ENCODE measurements at places on chromosomes 3 and 15. TPM values are rescaled to one million over a fixed set of nuclear protein-coding genes. Genes with fewer than 3 reads are reported as not detected.

DNA sequence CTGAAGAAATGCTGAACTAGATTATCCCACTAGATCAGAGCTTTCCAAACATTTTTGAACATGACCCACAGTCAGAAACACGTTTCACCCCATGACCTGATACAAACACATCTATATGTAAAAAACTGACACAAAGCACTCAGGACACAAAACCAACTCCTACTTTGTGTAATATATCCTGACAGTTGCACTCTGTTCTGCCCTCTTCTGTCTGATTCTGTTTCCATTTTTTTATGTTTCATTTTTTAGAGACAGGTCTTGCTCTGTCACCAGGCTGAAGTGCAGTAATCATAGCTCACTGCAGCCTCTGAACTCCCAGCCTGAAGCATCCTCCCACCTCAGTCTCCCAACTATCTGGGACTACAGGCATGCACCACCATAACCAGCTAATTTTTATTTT lies 15.8 kb upstream of the RFTN1 start:
- DNase-seq: no peak

DNA sequence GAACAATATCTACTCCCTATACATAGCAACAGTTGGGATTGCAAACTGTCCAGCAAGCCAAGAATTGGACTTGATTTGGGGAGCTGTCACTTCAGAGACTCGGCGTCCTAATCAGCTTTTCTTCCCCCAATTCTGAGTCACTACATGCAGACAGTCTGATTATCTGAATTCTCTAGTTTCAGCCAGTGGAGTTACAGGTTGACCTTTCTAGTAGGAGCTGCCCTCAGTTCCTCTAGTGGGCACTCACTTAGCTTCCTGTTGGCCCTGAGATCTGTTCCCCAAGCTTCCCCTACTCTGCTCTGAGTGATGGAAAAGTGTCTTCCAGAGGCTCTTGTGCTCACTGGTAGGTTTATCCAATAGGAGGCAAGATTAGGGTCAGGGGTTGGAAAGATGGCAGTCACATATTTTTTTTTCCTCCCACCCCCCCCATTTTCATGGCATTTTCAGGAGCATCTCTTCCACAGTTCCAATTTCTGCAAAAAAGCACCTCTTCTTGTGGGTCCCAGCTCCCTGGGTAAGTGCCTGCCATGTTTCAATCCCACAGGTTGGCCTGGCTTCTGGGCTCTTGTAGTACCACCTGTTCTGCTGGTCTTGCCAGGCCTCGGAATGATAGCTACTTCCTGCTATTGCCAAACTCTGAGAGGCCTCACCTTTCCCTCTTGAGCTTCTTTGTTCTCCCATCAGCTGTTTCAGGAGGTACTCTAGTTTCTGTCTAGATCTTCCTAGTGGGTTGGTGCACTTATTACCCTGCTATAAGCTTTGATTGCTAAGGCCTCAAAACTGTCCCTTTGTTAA lies 182.2 kb downstream of the RAP2B start:
- no peak for DNase-seq

- DNase-seq: no peak
These were observed 39.7 kb upstream of the PLOD2 start for GRCh38 chr3:146200461-146201220.

DNA sequence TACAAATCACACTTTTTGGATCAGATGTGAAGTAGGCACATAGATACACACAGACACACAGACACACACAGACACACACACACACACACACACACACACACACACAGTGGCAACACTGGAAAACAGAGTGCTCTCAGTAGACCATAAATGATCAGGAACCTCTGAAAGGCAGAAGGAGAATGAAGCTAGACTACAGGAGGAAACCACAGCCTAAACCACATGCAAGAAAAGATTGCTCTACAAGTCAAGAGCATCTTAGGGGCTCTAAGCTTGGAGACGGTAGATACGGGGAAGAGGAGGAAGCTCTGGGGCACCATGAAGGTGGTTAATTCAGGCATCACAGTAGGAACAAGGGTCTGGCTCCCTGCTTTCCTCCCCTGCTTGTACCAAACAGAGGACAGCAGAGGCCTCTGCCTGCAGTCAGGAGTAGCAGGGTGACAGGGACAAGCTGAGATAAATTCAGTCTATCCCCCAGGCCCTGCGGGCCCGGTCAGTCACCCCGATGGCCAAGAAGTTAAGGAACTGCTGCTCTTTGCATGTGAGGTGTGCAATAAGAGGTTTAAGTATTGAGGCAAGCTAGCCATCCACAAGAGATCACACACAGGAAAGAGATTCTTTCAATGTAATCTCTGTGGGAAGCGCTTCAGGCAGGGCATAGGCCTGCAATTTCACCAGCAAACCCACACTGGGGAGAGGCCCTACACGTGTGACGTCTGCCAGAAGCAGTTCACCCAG lies 23.5 kb upstream of the ARPIN start:
- no peak for DNase-seq

DNA sequence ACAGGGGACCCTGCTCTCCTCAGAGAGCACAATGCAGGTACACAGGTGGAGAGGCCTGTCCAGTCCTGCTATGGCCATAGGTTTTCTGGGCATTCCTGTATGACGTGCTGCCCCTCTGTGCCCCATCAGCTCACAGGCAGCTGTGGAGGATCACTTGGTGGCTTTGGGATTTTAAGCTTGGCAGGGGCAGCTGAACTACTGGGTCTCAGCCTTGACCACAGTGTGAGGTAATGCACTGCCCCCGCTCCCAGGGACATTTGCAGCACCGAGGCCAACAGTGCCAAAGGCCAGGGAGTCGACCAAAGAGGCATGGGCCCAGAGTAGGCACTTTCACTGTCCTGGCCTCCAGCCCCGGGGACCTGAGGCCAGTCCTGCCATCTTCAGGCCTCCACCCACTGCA lies 46.2 kb downstream of the ZDHHC3 start:
- DNase-seq: no peak

- no peak for DNase-seq
These were observed 8.7 kb upstream of the CACNA2D2 start for GRCh38 chr3:50512131-50512530.

GRCh38 chr15:59532770-59533379 lies 78.7 kb upstream of the GCNT3 start:
- DNase-seq: peak; percentile 42

DNA sequence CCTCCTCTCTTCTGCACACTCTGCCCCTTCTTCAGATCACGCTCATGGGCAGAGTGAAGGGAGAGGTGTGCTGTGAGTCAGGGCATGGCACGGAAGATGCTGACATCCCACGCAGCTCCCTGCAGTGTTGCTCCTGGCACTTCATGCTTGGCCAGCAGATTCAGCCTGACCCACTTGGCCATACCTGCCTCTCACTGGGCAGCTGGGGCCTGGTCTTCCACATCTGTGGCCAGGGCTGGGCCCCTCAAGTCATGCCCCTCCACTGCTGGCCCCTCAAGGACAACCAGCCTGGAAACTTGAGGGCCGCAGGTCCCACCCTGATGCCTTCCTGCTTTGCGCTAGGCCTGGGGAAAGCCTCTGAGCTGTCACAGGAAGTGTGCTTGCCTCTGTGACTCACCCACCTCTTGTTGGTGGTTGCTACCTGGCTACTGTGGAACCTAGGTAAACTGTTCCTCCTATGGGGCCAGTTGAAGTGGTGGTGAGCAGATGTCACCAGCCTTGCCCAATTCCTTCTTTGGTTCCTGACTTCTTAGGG lies 48.7 kb downstream of the BSN start:
- peak; percentile 91 for DNase-seq

DNA sequence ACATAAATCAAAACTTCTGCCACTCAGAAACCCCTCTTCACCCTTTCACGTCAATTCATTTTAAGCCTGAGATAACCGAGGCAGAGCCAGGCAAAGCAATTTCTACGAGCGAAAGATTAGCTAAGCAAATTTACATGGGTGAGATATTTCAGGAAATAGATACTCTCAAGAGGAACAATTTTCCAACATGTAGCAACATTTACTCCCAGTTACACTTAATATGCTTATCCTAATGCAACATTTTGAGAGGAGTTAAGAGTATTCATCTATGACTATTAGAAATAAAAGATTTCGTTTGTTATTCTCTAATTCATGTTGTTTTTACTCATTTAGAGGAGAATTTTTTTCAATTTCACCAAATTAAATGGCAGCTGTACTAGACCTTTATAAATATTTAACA lies 837 bp downstream of the TMC3 start:
- DNase-seq: no peak

ZNF501 gene
- total RNA-seq: 6.8 TPM

DNA sequence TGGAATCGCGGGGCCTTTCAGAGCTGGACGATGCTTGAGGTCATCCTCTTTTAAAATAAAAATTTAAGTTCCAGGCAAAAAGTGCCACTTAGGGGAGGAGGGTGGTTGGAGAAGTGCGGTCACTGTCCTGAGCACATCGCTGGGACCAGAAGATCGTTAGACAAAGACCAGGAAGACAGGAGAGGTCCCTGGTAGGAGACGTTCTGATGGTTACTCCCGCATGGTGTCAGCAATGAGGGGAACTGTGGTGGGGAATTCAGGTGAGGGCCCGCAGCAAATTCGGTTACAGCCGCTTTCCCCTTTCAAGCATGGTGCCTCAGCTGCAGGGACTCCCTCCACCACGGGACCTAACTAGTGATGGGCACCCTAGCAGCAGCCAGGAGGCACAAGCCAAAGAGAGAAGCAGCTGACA lies 1.0 kb upstream of the ISY1 start:
- peak; percentile 38 for DNase-seq

- peak; percentile 82 for DNase-seq
These were observed 31.5 kb upstream of the TM4SF4 start for GRCh38 chr3:149442851-149443544.

- DNase-seq: no peak
These were observed 6.9 kb downstream of the SLC6A11 start for GRCh38 chr3:10822708-10823515.

Measured in bronchial epithelial cell (primary cell).